ENCODE measurements at places on chromosomes 5 and 9.

DNA sequence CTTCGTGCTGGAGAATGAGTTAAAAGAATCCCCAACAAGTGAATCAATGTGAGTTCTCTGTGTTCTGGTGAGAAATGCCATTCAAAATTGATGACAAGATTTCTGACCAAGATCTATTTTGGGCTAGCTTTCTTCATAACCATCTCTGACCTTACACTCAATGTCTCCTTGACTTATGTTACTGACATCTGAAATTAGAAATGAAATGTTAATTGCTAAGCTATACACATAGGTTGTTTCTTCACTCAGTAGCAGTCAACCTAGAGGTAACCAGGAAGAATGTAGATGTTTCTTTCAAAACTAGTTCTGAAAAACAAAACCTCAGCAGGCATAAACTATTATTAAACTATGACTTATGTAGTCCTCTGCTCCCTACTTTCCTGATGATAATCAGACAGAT, 2220.7 kb upstream of the C9orf72 start:
- no peak for DNase-seq

DNA sequence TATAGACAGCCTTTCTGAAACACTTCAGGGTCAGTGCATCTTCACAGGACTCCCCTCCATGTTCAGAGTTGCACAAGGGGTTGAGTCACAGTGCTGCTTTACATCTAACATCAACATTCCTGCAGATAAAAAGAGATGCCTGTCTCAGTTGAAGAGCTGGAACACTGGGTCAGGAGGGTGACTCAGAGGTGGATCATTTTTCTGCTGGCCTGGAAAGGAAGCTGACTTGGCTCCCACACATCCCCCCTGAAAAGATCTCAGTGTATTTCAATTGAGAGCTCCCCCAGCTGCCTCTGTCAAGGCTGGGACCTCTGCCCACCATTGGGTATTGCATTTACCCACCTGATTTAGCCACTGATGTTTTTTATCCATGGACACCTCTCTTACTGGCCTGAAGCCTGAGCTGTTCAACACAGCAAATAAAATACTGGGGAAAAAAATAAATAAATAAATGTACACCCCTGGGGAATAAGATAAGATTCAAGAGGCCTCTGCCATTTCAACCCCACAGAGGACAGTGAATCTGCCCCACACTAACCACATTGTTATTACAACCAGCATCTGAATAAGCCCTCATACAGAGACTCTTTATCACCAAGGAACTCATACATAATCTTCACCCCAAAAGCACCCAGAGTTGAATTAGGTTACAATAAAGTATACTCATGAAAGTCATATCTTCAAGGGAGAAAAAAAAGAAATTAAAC, 716.4 kb downstream of the SEMA5A start:
- DNase-seq = no peak

- no peak for DNase-seq
Measured at GRCh38 chr5:135234666-135235401, 164.2 kb downstream of the MACROH2A1 start.

DNA sequence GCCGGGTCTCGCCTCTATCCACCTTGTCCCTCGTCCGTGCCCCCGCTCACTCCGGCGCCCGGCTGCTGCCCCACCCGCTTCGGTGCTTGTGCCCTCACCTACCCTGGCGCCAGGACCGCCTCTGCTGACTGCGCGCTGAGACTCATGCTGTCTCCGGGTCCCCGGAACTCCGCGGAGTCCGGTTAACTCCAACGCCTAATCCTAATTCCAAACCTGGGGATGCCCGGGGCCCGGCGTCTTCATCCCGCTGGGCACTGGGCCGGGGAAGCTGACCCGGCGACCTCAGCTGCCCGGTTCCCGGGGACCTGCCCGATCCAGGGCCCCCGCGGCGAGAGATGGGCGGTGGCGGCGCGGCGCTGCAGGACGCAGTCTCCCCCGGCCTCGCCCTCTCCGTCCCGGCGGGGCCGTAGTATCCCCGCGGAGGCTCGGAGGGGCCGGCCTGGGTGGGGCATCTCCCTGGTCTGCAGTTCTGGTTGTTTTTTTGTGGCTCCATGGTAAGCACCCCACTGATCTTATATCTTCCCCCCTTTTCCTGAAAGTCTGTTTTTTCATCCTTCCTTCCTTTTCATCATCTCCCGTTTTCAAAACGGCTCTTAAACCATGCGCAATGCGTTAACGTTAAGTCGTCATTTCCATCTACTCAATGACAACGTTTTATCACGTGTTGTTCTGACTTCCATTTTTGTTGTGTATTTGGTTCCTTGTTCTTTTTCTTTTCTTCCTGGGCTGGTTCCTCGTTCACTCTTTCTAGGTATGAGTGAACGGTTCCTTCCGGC, 41.1 kb upstream of the PLEKHG4B start:
- DNase-seq = no peak

- DNase-seq = peak; percentile 24
Measured at GRCh38 chr5:160824301-160825001, 27.6 kb downstream of the ATP10B start.

DNA sequence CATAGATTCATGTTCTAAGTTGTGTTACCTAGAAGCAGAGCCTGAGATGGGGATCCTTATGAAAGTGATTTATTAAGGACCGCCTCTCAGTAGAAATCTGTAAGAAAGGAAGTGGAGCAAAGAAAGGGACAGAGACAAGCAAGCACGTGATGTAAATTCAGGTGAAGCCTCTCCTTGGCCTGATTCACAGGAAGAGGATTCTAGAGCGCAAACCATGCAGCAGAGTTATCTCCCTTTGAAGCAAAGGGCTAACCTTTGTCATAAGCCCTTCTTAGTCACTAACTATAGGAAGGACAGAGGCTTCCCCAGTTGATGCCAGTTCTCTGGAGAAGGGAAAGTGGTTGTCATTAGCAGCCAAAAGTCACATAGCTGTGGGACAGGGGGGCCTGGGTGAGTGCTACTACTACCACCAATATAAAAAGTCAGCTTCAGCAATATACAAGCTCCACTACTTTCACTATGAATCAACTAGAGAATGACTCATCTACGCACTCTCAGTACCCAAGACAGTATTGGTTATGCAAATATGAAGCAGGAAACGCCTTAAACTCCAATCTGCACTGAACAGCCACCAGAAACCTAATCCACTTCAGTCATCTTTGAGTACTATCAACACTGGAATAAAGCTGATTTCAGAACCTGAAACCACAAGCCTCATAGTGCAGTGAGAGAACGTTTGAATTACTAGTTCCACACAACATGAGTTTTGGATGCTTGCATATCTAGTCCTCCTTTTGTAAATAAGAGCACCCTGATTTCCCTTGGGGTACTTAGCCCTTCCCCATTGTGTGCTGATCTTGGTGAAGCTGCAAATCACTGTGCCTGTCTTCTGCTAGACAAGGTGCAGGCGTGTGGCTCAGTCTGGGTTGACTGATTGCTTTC, 162.7 kb downstream of the ZNF608 start:
- no peak for DNase-seq

GRCh38 chr5:141826674-141827073, 51.5 kb downstream of the PCDH1 start:
- DNase-seq = no peak

DNA sequence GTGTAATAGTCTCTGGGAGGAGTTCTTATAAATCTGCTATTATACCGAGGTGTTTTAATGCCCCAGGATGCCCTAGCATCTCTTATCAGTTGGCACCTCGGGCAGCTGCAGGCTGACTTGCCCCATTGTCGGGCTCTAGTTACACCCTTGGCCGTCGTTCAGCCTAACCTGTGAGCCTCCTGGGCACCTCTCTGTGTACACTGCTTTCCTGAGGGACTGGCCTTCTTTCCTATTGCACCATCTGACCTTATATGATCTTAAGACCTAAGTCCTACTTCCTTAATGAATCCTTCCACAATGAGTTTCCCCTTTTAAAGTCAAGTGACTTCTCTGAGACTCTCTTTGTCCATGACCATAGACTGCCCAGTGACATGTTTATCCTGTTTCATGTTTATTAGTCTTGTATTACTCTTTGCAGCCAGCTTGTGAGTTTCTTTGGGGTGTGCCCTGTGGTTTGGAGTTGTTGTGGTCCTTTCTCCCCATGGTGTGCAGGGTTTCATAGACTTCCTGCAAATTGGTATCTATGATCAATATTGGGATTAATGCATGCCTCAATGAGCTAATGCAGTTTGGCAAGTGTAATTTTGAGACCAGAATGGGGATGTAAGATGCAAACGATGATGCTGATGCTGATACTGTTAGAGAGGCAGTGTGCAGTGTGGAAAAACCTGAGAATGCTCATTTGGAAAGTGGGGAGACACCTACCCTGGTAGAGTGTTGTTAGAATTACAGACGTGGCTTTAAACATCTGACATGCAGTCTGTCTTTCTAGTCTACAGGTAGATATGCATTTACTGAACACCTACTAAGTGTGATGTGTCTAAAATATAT, 4.9 kb downstream of the DAPK1 start:
- no peak for DNase-seq

DNA sequence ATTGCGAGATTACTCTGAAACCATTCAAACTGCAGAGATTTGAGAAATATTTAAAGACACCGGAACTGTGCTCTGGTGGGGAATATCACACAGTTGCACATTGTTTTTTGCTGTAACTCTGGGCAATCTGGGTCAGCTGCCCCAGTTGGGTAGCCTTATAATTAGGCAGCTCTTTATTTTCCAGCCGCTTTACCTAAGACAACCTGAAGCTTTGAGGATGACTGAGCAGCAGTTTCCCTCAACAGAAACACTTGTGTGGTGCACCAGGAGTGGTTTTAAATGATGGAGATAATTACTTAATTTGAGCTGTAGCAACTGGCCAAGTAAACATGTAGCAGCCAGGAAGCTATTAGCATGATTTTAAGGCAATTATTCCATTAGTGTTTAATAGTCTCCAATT, 2.9 kb downstream of the PLCXD3 start:
- DNase-seq = no peak

DNA sequence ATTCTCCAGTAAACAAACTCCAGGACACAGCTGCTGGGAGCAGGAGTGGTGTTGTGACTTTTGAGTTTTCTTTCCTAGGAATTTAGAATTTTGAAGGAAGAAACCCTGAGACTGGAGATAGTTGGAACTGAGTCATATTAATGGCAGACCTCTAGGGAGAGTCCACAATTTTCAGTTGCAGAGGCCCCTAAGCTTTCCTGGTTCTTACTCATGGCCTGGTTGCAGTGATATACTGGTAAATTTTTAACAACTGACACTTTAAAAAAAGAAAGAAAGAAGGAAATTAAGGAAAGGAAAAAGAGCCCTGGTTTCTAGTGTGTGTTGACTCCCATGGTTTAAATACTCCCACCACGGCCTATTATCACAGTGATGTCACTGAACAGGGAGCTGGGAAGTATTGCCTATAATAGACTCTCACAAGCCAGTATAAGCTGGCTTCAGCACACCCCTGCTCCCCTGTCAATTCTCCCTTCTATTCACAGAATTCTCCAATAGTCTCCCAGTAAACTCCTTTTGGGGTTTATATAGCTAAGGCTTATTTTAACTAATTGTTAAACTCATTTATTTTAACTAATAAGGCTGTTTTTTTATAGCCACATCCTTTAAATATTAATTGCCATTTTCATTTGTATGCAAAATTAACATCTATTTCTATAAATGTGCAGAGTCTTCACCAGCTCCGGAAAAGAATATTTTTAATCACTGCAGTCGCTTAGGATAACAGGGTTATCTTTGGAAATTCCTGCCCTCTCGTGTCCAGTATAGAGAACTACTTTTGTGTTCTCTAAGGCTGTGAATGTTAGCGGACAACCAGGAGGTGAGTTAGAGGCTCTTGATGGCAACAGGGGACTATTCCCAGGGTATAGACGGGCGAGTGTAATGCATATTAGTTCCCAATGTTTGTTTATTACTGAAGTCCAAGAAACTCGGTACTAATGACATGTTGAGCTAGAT, 59.7 kb downstream of the GGTA1 start:
- no peak for DNase-seq

- no peak for DNase-seq
Measured at GRCh38 chr9:80163889-80164288, 592.1 kb downstream of the TLE4 start.

DNA sequence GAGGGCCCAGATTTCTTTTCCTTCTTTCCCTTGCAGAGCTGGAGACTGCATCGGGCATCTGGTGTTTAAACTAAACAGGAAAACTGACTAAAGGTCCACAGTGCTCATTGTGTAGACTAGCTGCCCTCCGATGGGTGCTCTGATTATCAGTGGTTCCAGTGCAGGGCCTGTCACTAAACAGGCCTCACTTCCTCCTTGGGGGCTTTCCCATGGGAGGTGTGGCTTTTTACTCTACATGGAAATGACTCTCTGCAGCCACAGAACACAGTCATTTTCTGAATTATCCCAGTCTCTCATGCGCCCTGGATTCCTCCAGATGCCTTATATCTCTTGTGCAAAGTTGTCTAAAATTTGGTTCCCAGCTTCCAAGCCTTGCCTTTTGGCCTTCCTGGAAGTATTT, 199.2 kb downstream of the TRIO start:
- DNase-seq = no peak

- DNase-seq = no peak
Measured at GRCh38 chr5:140677947-140678346, 4.6 kb upstream of the DND1 start.

DNA sequence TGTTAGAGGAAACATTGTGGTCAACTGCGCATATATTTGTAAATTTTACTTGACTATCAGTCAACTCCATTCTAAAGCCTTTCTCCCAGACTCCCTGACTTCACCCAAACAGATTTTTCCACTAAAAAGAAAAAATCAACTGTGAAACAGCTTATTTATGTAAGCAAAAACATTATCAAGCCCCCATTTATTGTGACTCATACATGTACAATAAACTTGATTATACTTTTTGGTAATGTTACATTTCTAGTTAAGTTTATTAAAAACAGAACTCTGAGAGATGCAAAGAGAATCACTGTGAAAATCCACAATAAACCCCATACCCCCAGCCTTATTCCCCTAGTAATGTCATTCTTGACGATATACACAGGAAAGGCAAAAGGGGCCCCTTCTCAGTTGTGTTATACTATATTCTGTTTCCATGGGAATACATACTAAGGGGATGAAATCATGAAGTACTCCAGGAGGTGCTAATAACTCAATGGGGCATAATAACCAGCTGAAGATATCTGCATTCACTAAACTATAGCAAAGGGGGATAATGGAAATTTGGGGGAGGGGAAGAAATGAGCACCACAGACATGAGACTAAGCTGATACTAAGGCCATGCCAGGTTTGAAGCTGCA, 616.0 kb downstream of the ACTL7B start:
- no peak for DNase-seq

DNA sequence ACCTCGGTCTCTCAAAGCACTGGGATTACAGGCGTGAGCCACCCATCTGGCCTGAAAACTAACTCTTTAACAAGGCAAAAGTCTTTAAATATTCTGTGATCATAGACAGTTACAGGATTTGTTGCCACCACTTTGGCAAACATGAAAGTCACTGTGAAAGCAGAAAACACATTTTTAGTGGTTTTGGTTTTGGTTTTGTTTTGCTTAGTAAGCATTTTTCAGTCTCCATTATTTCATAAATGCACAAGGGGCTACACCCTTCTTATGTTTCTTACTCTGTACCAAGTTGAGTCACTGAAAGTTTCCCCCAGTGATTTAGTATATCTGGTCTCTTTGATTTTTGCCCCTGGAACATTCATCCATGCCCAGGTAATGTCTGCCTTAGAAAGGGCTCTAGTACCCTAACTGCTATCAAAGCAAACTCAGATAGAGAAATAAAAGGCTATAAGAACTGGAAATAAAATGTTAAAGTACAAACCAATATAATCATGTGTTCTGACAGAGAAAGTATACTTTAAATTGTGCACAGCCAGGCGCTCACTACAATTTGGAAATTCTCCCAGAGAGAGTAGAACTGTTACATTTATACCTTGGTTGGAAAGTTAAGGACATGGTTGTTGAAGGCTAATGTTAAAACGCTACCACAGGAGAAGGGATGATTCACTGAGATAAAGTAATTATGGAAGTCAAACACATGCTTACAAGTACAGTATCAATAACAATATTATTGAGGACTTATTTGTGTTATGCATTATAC, 1022.5 kb upstream of the DMAC1 start:
- DNase-seq = no peak

Data from SIG-M5 (cell line).